ENCODE measurements at places on chromosomes 11 and 22.

DNA sequence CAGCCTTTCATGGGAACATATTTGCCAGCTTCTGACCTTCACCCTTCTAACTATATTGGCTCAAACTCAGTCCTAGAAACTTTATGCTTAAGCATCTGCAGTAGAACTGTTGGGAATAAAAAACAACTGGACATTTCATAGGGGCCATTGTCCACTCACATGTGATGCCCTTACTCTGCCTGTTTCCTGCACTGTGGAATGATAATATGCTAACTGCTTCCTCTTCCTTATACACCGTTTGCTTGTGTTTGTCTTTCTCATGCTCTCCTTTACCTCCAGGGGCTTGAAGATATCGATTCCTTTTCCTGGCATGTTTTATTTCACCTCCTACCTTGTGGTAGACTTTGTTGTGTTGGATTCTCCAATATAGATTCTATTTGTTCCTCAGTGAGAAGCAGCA, 333.0 kb upstream of the DDI1 start:
- DNase-seq, result no peak

DNA sequence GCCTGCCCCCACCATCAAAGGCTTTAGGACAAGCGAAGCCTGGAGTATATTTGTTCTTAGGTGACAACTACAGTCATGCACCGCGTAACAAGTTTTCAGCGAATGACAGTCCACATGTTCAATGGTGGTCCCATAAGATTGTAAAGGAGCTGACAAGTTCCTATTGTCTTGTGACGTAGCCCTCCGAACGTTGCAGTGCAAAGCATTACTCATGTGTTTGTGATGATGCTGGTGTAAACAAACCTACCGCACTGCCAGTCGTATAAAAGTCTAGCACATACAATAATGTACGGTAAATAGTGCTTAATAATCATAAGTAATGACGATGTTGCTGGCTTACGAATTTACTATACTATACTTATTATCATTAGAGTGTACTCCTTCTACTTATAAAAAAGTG, 41.3 kb downstream of the ADAMTS15 start:
- no peak for DNase-seq

DNA sequence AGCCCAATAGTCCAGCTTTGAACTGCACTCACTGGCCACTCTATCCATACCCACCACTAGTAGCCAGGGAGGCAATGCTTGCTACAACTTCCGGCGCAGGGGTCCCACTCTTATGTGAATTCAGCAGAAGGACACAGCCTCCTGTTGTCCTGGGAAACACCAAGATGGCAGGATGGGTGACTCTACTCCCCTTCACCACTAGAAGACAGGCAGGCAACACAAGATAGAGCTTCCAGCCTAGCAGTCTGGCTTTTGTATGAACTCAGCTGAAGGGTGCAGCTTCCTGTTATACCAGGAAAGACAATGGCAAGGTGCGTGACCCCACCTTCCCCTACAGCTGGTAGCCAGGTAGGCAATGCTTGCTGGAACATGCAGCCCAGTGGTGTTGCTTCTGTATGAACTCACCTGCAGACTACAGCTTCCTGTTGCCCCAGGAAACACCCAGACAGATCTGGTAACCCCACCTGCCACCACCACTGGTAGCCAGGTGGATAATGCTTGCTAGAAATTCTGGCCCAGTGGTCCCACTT, 205.2 kb upstream of the KIRREL3 start:
- DNase-seq, result no peak

- DNase-seq, result no peak
These were observed at the start of gene TREH for GRCh38 chr11:118679483-118679882. TSS of gene TREH (minus strand) at chr11:118679650. CDS start at chr11:118679627, 23 bp downstream.

GRCh38 chr11:12417691-12418611, 40.6 kb downstream of the PARVA start:
- DNase-seq, result no peak

- DNase-seq, result peak; percentile 65
These were observed 13.5 kb upstream of the SORL1-AS1 start for GRCh38 chr11:121466063-121466794.

DNA sequence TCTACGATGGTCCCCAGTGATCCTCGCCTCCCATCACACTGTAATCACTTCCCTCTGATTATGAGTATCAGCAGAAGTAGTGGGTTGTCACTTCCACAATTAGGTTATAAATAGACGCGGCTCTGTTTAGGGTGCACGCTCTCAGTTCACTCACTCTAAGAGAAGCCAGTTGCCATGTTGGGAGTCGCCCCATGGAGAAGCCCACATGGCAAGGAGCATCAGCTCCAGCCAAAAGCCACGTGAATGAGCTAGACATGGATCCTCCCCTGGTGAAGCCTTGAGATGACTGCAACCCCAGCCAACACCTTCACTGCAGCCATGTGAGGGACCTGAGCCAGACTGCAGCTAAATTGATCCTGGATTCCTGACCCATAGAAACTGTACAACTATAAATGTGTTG, 26.4 kb upstream of the MYOD1 start:
- no peak for DNase-seq

GRCh38 chr11:101743828-101744227, 160.0 kb upstream of the TRPC6 start:
- no peak for DNase-seq

DNA sequence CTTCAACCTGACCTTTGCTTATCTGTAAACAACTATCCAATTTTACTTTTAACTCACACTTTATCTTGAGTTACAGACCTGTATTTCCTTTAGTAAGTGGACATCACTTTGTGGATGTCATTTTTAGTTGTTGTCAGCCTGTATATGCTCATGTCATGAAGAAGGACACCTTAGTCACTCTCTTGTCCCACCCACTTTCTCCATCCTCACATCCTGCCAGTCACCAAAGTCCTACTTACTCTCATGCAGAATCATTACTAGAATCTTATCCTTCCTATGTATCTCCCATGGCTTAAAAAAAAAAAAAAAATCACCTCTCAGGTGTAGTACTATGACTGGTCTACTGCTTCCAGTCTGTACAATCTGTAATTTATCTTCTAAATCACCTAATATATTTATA, 43.3 kb downstream of the SESN3 start:
- no peak for DNase-seq

DNA sequence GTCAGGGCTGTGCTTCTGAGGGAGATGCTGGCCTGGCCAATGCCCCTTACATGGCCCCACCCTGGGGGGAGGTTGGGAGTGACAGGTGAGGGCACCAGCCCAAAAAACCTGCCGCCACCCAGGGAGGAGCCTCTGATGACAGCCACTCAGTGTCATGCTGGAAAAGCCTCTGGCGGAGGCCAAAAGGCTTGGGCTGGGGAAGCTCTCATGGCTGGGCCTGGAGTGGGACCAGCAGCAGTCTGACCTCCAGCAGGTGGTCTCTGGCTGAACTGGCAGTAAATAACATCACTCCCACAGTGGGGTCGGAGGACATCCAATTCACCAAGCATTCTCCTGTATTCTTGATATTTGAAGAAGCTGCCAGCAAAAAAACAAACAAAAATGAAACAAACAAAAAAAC, 20.1 kb downstream of the FGF3 start:
- DNase-seq, result no peak

DNA sequence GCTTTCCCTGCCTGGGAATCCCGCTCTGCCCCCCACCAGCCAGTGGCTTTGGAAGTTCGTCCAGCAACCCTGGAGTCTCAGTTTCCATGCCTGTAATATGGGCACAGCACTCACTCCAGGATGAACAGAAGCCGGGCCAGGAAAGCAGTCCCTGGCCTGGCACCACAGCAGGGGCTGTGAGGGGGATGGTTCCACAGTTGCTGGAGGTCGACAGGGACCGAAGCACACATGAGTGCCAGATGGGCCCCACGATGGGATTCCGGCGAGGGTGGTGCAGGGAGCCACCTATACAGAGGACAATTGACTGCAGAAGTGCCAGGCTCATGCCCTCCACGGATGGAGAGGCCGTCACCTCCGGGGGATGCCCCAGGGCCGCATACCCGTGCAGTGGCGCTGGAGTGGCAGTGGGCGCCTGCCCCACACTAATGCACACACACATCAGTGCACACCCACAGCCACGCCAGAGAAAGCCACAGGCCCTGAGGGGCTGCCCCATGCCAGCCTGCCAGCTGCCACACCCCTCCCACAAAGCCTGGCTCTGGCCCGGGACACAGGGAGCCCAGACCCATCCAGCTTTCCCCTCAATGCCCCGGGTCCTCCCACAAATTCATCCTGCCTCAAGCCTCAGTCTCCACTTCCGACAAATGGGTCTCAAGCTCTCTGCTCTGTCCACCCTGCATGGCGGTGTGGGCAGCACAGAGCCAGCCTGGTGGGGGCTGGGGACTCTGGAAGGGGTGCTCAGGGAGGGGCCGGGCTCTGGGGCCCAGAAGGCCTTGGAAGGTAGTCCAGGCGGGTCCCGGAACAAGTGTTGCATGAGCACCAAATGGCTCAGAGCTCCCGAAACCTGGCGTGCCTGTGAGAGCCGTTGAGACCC, 9.7 kb downstream of the ASCL2 start:
- DNase-seq, result no peak

DNA sequence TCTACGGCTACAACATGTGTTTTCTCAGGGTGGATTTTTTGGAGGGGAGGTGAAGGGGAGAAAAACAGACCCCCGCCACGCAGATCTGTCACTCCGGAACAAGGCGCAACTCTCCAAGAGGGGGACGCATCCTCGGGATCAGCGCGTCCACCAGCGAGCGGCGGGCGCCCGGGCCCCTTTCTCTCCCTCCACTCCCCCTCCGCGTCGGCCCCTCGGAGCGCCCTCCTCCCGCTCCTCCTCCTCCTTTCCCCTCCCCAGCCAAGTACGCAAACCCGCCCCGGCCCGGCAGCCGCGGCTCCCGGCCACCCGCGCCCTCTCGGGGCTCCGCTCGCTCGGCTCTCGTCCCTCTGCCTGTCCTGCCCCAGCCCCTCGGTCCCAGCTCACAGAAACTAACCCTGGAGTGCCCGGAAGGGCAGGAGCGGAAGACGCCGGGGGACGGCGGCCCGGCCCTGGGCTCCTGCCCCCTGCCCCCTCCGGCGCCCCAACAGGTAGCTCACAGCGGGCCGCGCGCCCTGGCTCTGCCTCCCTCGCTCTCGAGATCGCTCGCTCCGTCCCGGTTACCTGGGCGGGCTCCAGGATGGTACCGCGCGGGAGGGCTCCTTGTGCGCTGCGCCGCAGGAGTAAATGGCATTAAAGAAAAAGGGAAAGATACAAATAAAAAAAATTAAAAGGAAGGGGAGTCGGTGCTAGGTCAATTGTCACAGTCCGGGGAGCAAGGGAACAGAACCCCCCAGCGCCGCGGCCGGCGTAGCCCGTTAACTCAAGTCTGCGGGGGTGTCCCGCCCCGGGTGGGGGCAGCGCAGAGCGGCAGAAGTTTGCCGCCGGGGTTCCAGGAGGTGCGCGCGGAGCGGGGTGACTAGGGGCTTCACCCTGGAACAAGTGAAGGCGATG, 131.4 kb upstream of the C11orf58 start:
- peak; percentile 60 for DNase-seq

Data from cardiac muscle cell (in vitro differentiated cells and primary cell).